ENCODE measurements at places on chromosomes 13 and 19.

- DNase-seq = no peak
Observed at GRCh38 chr19:14370169-14370939, 10.9 kb upstream of the ADGRE5 start.

- DNase-seq = no peak
Observed at GRCh38 chr19:1610579-1610978, 5.3 kb upstream of the UQCR11 start.

- no peak for DNase-seq
Observed at GRCh38 chr13:30734439-30734838, 904 bp upstream of the ALOX5AP start.

DNA sequence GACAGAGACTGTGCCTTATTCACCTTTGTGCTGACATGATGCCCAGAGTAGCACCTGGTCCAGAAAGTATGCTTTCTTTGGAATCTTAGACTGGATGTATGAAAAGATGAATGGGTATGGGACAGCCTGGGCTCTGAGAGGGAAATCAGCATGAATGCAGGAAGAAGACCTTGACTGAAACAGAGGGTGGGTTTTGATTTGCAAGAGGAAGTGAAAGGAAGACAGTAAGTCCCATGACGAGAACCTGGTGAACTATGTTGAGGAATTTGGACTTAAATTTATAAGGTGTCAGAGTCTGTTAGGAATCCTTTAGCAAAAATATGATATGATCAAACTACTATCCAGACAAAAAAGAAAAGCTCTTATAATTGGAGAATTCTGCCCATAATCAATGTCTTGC is 301.9 kb downstream of the SPRY2 start:
- no peak for DNase-seq

DNA sequence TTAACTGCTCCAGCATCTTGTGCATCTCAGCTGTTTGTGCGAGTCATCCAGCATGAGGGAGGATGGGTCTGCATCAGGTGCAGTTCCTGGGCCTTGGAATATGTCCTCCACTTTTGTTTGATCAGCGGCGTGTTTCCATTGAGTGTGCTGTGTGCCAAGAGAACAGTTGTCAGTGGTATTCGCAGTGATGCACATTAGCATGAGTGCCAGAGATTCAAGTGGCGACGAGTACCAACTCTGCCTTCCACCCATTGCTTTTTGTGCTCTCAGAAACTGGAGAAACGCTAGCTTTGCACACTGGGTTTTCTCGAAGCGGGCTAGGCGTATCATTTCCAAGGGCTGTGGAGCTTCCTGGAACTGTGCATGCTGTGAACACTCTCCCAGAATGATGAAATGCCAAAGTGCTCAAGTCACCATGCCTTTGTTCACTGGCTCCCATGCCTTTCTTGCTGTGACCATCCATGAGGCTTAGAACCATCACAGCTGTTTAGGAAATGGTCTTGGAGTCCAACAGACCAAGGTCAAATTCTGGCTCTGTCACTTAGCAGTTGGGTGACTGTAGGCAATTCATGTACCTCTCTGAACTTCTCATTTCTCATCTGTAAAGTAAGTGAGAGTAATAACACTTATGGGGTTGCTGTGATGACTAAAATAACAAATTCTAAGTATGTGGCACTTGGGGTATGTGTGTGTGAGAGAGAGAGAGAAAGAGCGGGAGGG is 18.4 kb downstream of the LRCH1 start:
- DNase-seq = no peak

DNA sequence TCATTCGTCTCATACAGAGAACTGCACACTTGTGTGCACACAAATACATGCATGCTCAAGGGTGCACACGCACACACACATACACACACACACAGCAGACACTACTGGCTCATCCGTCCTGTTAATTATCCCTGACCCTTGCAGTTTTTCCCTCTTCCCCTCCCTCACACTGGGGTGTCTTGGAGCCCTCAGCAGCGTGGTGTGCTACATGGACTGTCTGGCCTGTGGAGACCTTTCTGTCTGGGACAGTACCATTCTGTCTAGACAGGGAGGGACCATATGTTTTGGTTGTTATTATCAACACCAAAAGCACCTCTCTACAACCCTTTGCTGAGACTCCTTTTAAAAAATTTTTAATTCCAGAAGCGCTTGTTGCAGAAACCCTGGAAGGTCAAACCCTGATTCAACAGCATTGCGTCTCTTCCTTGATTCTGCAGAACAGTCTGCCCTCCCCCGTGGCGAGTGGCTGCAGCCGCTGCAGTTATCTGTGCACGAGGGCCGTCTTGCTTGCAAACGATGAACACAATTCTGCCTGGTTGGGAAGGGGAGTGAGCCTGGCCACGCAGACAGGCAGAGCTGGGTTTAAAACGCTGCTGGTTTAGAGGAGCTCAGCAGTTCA is 374.0 kb downstream of the IRS2 start:
- DNase-seq = no peak

DNA sequence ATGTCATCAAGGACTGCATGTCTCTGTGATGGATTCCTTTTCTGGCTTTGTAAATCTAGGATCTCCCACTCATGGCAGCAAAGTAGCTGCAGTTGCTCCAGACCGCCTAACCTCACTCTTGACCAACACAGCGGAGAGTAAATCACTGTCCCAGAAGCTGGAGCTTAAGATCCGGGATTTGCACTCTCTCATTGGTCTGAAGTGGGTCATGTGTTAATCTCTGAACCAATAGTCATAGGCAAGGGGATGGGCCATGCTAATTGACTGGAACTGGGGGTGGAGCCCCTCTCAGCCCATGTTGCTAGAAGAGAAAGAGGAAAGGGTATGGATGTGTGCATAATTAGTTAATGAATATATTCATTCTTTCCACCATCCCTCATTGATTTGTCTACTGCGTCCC is 34.0 kb downstream of the VAV1 start:
- DNase-seq = no peak

GRCh38 chr19:45780146-45780447 is 2.2 kb downstream of the DMPK start:
- no peak for DNase-seq

DNA sequence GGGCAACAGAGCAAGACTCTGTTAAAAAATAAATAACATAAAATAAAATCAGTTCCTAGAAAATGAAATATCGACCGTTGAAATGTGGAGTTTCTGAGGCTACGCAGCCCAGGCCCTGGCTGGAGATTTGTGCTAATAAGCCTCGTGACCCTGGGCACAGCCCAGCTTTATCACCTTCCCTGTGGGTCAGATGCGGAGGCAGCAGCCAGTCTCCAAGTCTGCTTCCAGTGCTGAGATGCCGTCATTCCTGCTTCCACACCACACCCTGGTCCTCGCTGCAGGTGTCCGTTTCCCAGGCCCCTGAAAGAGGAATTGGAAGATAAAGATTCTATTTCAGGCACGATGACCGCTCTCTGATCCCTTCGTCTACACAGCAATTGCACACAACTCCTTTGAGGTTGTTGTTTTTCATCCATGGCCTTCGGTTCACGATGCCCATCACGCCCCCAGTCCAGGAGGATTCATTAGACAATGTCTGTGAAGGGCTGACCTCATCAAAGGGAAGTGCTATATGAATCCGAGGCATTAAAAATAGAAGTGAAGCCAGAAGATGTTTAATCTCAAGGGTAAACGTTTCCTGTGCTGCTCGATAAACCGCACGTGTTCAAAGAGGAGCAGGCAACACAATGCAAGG is 48.3 kb upstream of the ATP11A start:
- no peak for DNase-seq

GRCh38 chr13:20664351-20664750 is 39.1 kb upstream of the IL17D start:
- no peak for DNase-seq

- no peak for DNase-seq
Observed at GRCh38 chr13:114009590-114010400, 35.9 kb upstream of the C13orf46 start.

DNA sequence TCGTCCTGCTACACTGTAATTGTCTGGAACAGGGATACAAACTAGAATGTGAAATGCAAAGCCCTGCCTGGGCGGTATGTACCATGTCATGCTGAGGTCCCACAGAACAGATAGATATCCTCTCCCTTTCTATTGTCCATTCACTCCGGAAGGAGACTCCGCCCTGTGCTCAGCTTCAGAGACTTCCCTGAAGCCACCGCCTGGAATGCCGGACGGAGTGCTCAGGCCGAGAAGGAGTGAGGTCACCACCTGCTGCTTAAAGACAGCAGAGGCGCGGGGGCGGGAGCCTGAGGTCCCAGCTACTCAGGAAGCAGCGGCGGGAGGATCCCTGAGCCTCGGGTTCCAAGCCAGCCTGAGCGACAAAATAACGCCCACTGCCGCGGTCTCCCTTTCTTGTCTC is 890 bp upstream of the ZNF611 start:
- DNase-seq = no peak

DNA sequence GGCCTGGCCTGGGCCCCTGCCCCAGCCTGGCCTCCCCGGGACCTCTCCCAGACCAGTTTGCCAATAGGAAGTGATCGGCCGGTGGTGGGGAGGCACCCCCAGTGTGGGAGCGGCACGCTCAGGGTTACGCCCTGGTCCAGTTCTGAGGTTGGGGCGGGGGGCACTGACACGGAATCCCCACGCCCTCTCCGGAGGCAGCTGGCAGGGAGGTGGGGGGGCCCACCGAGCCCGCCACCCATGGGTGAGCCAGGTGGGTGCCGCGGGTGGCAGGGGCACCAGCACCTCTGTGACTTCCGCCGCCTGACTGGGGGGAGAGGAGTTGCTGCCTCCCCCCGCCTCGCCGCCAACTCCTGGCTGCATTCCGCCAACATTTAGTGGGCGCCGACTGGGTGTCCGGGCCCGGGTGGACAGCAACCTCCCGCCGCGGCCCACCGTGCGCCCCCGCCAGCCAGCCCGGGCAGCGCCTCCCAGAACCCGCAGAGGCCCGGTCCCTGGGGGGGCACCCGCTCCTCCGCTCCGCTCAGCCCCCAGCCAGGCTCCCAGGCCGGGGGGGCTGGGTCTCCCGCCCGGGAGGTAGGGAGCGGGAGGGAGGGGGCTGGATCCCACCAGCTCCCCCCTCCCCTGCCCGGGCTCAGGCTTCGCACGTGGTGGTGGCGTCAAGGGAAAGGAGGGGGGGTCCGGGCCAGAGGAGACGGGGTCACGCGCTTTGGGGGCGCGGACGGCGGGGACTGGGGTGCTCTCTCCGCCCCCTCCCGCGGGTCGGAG is 2.0 kb downstream of the ZBTB7A start:
- no peak for DNase-seq

DNA sequence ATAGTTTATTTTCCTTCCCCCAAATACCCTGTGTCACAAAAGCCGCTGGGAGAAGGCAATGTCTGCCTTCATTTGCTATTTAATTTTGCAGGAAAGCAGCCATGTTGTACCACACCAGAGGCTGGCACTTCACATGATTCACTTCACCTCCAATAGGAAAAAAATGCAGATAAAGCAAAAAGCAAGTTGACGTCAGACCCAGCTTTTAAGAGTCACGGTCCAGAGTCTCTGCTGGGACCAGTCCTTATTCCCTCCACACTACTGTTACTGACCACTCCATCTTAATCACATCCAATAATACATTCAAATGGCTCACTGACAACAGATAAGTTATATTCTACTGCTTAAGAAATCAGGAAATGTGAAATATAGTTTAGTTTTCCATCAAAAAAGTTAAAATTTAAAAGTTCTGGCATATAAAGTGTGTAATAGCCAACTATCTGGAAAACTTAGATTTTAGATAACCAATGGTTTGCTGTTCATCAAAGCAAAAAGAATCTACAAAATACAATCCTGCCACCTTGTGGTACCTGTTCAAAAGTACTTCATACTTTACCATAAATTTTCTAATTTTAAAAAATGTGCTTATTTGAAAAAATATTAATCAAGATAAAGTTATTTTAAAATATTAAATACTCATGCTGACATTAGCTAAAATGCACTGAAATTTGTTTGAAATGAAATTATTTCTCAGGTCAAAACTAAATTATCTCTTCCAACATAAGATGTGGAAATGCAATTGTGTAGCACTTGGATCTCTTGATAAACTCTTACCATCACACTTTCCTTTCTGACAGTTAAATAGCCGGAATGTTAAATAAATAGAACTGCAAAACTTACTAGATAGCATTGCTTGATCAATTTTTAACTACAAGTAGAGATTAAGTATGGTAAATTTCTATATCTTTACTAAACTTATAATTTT is 97.3 kb downstream of the SERP2 start:
- DNase-seq = no peak

DNA sequence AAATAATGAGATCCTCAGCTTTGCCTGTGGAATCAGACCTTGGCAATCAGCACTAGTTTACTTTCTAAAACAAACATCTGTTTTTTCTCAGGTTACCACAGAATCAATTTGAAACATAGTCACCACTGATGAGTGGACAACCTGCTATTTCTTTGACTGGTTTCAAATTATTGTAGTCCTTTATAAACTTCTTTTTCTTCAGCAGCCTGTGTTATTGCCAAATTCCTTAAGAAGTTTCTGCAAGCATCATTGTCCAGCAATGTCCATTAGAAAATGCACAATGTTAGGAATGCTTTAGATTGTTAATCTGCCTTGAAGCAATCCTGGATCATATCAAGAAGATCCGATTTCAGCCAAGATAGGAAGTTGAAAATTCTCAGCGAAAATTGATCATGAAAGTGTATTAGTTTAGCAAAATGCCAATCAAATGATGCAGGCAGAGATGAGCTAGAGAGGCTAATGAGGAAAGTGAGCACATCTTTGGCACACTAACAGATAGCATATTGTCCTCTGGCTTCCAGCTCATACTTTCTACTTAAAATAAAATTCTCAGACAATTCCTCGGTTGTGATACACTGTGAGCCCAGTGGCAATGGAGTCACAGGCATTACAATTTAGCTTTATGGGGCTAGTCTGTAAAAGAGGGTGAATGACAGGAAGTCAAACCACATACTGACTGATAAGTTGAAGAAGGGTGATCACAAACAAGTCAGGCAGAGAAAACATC is 270.6 kb downstream of the SLITRK6 start:
- DNase-seq = no peak

DNA sequence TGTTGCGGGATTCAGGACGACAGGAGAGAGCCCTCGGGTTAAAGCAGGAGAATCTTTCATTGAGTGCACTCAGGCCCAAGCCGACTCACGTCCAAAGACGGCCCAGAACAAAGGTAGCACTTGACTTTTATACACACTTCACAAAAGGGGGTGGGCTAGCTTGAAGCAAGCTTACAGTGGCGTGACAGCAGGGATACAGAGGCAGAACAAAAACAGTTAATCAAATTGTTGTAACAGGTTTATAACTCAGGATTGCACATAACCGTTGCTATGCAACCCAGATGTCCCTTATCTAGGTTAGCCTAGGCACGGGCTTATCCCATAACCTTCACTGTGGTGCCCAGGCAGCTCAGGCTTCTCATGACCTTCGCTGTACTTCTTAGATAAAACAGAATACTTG is 2.0 kb downstream of the MED25 start:
- no peak for DNase-seq

DNA sequence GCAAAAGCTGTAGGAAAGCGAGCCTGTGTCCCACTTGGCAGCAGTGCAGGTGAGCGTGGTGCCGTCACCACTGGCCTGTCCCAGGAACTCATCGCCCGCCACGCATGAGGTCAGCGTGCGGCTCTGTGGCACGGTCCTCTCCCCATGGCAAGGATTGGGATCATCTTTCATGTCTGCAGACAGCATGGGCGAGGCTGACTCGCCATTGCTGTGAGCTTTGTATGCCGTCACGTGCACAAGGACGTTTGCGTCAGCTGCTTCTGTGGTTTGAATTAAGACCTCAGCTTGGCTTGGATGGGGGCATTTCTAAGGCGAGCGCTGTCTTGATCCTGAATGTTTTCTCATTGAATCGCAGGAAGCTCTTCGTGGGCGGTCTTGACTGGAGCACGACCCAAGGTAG is 9.8 kb downstream of the DAZAP1 start:
- DNase-seq = no peak
